Thymus (tissue), 14 donors: ENCODE measurements at places on chromosomes 12 and 14. TPM values are rescaled to one million over a fixed set of nuclear protein-coding genes. Genes with fewer than 3 reads are reported as not detected.

The DLK1 gene
- total RNA-seq, result 4.8 TPM

The REP15 gene
- 0.47 TPM for total RNA-seq

The ANO4 gene
- total RNA-seq, result 0.28 TPM

The RD3L gene
- total RNA-seq, result not detected

The PLCZ1 gene
- not detected for total RNA-seq

The MANSC4 gene
- 0.14 TPM for total RNA-seq

The GXYLT1 gene
- total RNA-seq, result 5.2 TPM

The ACSM4 gene
- not detected for total RNA-seq

The PRPH gene
- total RNA-seq, result 0.28 TPM

The TMEM132C gene
- total RNA-seq, result 0.24 TPM

The TSPAN19 gene
- total RNA-seq, result 0.05 TPM

The JAG2 gene
- total RNA-seq, result 8.8 TPM

The CCDC59 gene
- 51.2 TPM for total RNA-seq

The NRIP2 gene
- 2.3 TPM for total RNA-seq

The SERPINA10 gene
- total RNA-seq, result 0.05 TPM

The TMTC1 gene
- 5.4 TPM for total RNA-seq

The ZNF10 gene
- 8.2 TPM for total RNA-seq

The RGS6 gene
- total RNA-seq, result 0.28 TPM

The RNU4-1 gene
- 7,767 TPM for total RNA-seq

The BHLHE41 gene
- 0.61 TPM for total RNA-seq

The KRT85 gene
- total RNA-seq, result 0.24 TPM
